ENCODE measurements at places on chromosomes 5 and 9.
A peak's percentile ranks its signal among the peaks of the same experiment; 100 is the strongest.

GRCh38 chr9:3137347-3137695, 293.4 kb upstream of the PUM3 start:
- no peak for DNase-seq

GRCh38 chr5:1383886-1384401, 39.0 kb upstream of the CLPTM1L start:
- no peak for DNase-seq

- DNase-seq, result peak; percentile 96
These were observed at the start of gene STXBP1 for GRCh38 chr9:127611899-127612790. TSS of gene STXBP1 (plus strand) at chr9:127612277. CDS start at chr9:127612404, 127 bp downstream.

DNA sequence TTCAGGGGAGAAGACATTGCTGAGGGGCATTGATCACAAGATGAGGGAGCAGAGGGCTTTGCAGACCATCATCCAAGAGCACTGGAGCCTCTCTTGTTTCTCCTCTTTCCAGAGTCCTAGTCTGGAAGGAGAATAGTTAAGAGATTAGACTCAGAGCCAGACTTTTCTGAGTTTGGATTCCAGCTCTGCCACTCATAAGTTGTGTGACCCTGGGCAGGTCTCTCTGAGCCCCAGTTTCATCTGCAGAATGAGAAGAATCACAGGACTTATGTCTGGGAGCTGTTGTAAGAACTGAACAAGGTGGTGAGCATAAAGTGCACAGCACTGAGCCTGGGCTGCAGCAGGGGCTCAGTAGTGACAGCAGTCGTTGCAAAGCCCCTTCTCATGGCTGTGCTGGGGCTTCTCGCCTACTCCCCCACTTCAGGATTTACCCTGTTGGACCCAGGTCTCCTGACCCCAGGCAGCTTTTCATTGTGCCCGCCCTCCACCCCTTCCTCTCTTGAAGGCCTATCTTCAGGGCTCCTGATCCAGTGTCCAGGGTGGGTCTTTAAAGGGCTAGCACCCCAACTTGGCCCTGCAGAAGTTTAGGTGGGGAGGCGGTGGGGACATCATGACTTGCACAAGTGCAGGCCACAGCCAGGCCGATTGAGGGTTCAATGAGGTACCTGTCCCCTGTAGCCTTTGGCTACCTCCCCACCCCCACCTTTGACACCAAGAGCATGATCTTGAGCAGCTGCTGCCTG, 1.5 kb downstream of the SYNPO start:
- no peak for DNase-seq

DNA sequence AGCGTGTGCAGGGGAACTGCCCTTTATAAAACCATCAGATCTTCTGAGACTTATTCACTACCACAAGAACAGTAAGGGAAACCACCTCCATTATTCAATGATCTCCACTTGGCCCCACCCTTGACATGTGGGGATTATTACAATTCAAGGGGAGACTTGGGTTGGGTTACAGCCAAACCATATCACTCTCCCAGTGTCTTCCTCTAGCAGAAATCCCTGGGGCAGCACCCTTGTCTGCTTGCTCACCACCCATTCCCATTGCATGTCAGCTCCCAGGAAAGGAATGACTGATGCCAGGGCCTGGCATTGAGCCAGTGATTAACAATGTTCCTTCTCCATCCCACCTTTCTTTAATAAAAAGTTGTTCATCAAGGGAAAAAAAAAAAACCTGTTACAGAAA, 199.0 kb downstream of the IRX1 start:
- DNase-seq, result no peak

DNA sequence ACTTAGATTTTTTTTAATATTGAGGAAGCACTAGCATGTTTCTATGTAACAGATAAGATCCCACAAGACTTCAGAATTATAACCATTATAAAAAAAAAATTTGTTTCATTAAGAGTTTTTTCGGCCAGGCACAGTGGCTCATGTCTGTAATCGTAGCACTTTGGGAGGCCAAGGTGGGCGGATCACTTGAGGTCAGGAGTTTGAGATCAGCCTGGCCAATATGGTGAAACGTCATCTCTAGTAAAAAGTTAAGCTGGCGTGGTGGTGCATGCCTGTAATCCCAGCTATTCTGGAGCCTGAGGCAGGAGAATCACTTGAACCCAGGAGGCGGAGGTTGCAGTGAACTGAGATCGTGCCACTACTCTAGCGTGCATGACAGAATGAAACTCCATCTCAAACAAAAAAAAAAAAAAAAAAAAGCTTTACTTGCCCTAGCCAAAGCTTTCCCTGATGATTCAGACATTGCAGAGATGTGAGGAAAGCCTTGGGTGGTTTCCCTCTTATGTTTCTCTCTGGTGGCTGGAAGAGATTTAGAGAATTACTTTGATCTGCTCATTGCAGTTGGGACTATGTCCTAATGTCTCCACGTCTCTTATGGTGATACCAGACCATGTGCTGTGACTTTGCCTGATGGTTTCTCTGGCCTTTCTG, 65.4 kb downstream of the EGFLAM start:
- DNase-seq, result peak; percentile 53

GRCh38 chr9:137486141-137486490, 27.0 kb upstream of the NSMF start:
- no peak for DNase-seq

DNA sequence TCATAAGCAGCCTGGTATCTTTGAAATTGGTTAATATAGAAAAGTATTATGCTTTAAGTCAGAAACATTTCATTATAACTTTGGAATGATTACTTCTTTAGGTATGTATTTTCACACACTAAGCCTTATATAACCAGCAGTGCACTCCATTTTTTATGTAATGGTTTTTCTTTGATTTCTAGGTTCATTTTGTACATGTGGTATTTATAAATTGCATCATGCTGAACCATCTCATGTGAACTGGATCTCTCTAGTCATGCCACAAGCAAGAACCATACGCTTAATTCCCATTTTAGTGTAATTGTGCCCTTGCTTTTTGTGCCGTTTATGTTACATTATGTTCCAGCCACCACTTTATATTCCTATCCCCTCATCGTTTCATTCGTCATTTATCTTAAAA, 38.6 kb upstream of the SRP19 start:
- no peak for DNase-seq
